GDM1 (cell line): ENCODE measurements at places on chromosomes 6 and 20.

DNA sequence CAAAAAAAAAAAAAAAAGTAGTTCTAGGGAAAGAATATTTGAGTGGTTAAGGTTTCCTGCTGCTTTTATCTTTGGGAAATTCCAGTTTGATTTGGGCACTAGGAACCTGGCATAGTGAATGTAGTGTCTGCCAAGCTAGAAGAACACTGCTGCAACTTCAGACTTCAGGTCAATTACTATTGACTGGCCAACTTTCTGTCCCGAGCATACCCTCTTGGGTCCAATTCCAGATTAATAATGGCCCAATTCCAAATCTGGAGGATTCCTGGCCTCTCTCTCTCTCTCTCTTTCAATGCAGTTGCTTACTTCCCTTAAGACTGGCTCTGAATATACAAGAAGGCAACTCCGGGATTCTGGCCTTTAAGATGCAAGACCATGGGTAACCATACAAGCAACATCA, 74.9 kb downstream of the ANKEF1 start:
- DNase-seq, result no peak

DNA sequence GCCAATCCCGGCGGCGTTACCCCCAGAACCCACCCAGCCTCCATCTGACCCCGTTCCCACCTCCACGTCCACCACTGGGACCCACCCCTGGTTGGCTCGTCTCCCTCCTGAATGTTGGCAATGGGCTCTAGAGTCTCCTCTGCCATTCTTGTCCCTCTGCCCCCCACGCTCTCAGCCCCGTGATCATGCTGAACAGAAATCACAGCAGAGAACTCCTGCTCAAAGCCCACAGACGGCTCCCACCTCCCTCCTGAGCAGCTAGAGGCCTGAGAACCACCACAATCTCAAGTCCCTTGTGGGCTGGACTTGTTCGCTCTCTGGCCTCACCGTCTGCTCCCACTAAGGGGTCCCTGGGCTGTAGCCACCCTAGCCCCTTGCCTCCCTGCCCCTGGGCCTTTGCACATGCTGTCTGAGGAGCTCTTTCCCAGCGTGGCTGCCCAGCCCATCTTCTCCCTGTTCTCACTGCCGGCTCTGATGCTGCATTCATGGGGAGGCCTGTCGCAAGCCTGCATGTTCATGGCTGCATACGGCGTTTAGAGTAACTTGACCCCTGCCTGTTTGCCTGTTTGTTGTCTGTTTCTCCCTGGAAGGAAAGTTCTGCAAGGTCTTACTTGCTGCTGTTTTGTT, 11.2 kb upstream of the FRMD1 start:
- no peak for DNase-seq

DNA sequence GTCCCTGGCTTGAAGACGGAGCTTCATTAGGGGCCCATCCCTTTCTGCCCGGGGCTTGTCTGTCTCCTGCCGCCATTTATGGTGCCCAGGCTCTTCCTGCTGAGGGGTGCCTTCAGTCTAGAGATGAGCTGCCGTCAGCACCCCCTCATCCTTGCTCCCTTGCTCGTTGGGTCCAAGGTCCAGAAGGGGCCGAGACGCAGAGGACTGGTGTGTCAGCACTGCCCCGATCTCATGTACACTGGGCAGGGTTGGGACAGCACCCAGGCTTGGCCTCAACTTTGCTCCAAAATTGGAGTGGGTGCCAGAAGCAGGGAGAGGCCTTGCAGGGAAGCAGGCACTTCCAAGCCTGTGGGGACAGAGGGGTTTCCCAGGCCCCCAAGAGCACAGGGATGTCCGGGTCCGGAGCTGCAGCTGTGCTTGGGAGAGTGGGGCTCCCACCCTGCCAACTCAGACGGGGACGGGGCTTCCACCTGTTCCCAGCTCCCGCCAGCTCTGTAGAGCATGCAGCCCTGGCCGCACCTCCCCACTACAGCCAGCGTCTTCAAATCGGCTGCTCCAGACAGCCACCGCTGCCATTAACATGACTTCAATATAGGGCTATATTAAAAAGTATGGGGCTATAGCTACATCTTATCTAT, 488.8 kb downstream of the TENT5A start:
- DNase-seq, result no peak

DNA sequence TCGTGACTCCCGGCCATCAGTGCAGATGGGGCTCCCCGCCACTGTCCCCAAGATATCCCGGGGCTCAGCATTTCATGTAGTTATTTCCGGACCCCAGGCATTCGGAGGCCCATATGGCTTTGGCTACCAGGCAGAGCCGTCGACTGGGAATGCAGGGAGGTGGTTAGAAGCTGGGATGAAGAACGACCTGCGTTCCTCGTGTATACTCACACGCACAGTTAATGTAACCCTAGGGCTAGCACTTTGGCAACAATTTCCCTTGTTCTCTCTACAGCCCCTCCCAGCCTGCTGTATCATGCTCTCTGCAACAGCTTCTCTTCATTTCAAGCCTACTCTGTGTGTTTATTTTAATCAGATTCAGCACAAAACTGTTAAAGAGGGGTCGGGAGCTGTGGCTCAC, 240.4 kb downstream of the MYLK4 start:
- DNase-seq, result no peak

- no peak for DNase-seq
Measured at GRCh38 chr20:53176134-53176533, 204.0 kb downstream of the TSHZ2 start.

DNA sequence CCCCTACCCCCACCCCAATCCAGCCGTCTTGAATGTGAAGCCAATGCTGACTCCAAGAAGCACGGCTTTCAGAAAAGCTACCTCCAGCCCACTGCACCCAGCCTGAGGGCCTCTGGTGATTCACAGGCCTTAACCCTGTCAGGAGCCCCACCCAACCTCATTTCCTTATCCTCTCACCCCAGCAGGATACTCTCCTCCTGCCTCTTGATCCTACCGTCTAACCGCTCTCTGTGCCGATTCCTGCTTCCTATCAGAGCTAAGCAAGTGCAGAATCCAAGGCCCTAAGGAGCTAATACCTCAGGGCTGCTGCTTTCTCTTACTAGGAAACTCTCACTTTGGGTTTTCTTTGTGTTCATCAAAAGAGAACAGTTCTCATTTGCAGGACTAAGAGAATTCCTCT, 47.2 kb downstream of the TRERF1 start:
- DNase-seq, result no peak

DNA sequence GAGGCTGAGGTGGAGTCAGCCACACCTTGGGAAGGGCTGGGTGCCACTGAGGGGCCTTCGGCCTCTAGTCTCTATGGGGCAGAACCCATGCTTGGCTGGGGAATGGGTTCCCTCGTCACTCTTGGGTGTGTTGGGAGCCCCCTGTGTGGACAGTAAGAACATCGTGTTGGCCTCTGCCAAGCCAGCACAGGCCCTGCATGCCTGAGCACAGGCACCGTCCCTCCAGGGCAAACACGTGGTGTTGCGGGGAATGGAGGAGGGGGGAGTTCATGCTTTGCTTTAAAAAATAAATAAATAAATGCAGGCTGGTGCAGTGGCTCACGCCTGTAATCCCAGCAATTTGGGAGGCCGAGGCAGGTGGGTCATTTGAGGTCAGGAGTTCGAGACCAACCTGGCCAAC, 63.0 kb downstream of the EZR start:
- DNase-seq, result no peak

- DNase-seq, result no peak
Measured at GRCh38 chr6:3471286-3471685, 14.4 kb upstream of the SLC22A23 start.

DNA sequence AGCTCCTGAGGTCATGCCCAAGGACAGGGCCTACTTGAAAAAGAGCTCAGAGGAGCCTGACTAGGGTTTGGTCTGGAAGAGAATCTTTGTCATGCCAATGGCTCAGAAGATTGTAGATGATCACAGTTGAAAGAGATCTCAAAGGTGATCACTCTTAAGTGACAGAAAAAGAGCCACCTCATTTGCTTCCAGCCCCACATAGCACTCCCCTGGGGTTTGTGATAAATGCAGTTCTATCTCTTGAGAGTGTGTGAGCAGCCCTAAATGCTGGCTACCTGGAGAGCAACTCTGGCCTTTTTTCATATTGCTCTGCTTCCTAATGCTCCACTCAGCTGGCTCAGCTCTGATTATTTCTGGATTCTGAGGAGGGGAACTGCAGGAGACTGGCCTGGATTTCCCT, 39.3 kb downstream of the KLHL32 start:
- DNase-seq, result no peak

- DNase-seq, result no peak
Measured at GRCh38 chr20:45852326-45852725, 4.9 kb downstream of the ACOT8 start.

GRCh38 chr20:18578581-18578980, 9.3 kb upstream of the DTD1 start:
- DNase-seq, result no peak

GRCh38 chr6:2063547-2063946, 181.9 kb downstream of the GMDS start:
- no peak for DNase-seq

- DNase-seq, result no peak
Measured at GRCh38 chr20:6898928-6899327, 131.4 kb downstream of the BMP2 start.

DNA sequence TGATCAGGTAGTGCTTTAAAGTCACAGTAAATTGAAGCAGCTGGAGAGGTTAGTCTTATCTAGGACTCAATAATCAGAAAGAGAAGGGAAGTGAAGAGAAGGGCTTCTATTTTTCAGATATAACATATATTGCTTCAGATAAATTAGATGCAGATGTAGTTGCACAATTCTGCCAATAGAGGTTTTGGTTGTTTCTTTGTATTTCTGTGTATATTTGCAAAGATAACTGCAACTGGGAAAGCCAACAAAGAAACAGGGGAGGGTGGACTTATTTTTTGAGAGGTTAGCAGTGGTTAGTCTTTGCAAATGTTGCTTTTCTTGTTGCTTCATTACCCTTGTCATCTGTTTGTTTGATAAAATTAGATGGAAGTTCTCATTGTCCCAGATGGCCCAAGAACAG, 106.6 kb downstream of the ADGRG6 start:
- DNase-seq, result no peak

GRCh38 chr6:166433096-166433495, 50.4 kb upstream of the MPC1 start:
- no peak for DNase-seq

DNA sequence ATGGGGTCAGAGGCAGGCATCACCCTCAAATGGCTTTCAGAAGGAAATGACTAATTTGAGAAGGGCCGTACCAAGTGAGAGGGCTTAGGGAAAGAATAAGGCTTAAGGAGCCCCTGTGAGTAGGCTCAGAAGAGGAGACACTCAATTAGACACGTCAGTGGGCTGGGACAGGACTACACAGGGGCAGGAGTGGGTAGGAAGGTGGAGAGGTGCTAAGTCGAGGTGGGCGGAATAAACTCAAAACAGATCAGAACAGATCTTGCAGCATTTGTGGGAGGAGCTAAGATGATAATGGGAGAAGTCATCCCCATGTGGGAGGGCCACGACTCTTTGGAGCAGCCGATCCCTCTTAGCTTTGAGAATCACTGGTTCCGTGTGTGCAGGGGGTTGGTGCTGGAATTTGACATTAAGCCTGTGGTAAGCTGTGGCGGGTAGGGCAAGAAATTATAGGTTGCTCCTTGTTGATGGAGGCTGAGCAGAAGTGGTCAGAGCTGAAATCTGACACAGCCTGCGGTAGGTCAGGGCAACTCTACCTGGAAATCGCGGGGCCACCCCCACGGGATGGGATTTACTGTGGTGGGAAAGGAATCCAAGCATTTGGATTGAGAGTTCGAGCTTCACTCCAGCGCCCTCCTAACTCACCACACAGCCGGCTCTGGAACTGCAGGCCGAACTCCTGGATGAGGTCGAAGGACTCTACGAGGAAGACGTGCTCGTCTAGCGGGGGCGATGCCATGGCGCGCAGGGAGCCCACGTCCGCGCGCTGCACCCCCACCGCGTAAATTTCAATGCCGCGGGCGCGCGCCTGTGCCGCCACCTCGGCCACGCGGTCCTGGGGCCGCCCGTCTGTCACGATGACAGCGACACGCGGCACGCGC, 2.8 kb upstream of the RBPJL start:
- DNase-seq, result no peak

DNA sequence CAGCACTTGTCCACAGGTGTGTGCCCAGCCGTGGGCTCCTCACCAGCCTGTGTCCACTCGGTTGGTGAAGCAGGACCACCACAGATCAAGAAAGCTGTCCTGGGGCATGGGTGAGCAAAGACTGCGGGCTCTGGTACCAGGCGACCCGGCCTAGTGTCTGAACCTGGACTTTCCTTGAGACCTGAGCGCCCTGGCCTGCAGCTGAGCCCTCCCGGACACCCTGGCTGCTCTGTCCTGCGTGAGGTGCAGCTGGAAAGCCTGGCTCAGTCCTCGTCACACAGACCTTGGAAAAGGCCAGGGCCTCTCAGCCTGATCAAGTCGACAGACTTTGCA, 201.2 kb upstream of the THBS2 start:
- no peak for DNase-seq

GRCh38 chr6:87277123-87277522, 45.3 kb upstream of the SMIM8 start:
- peak; percentile 1 for DNase-seq

GRCh38 chr6:72424476-72424875, 197.4 kb upstream of the KCNQ5 start:
- DNase-seq, result no peak

GRCh38 chr20:49540232-49540620, 27.7 kb downstream of the PTGIS start:
- no peak for DNase-seq

DNA sequence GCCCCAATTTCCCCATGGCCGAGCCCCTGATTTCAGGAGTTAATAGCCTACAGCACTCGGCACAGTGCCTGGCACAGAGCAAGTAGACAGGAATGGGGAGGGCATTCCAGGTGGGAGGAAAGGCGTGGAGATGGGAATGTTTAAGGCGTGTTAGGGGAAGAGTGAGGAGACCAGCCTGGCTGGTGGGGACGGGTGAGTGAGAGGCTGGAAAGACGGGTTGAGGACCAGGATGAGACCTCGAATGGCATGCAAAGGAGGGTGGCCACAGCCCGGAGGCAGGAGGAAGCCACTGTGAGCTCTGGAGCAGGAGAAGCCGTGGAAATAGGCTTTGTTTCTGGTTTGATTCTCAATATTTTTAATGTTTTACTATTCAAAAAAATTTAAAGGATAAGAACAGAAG, 49.5 kb downstream of the CEBPB start:
- DNase-seq, result no peak

DNA sequence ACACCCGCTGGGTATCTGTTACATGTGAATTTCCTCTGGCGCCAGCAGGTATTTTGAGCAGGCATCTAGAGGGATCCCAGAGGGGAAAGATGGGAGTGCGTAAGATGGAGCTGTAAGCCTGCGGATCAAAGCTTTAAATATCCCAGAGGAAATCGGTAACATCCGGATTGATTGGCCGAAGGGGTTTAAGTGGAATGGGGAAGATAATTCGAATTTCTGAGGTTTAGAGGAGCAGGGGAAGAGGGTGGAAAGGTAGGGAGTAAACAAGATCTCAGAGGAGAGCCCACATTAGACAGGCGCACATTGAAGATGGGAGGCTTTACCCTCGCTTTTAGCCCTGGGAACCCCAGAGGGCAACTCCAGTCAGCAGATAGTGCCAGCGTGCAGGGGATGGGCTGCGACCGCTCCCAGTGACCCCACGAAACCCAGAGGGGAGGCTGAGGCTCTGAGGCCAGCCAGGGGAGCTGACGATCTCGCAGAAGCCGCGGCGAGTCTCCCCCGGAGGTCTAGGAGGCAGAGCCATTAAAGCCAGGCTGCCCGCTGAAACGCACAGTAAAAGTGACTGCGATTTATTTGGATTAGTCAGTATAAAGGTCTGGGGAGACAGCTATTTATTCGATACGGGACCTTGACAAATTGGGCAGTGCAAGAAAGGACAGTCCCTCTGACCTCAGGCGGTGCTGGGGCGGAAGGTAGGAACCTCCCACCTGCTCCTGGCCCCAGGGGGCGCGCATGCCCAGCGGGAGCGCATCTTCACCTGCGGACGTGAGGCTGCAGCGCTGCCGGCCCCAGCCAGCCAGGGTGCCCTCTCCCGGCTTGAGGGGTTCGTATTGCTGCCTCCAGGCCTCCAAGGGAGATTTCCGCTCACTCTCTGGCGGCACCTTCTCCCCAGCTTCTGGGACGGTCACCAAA, 34.3 kb upstream of the TCF21 start:
- no peak for DNase-seq
